ENCODE measurements at places on chromosomes 11 and 22.
A peak's percentile ranks its signal among the peaks of the same experiment; 100 is the strongest.

- no peak for DNase-seq
Measured at GRCh38 chr11:106091480-106092123, 14.1 kb downstream of the AASDHPPT start.

DNA sequence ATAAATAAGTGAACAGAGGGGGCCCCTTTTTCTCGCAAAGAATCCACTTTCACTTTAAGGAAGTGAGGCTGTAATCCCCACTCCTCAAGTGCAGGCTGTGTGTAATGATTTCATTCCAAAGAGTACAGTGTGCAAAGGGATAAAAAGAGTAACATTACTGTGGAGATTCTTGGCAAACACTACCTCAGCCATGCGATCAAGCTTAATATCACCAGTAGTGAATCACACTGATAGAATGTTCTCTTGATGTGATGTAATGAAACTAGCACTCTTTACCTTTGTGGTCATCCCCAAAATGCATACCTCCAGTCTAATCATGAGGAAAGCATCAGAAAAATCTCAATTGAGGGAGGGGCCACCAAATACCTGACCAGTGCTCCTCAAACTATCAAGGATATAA lies 246.1 kb upstream of the CHORDC1 start:
- DNase-seq, result no peak

DNA sequence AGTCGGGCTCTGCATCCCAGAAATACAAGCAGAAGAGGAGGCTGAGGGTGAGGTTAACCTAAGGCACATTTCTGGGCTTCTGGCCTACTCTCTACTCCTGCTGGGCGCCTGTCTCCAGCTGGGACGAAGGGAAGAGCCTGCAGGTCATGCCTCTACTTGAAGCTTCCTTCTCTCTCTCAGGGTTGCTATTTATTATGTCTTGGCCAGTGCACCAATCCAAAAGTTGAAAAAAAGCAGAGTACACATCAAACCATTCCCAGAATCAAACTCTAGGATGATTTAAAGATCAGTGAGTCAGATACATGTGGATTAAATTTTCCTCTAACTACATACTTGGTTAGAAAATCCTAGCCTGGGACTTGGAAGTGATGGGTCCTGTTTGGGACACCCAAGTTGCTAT lies 60.2 kb upstream of the CDON start:
- no peak for DNase-seq

GRCh38 chr11:101433151-101433550 lies 150.7 kb downstream of the TRPC6 start:
- no peak for DNase-seq

GRCh38 chr11:20671856-20672546 lies 2.6 kb downstream of the NELL1 start:
- no peak for DNase-seq

DNA sequence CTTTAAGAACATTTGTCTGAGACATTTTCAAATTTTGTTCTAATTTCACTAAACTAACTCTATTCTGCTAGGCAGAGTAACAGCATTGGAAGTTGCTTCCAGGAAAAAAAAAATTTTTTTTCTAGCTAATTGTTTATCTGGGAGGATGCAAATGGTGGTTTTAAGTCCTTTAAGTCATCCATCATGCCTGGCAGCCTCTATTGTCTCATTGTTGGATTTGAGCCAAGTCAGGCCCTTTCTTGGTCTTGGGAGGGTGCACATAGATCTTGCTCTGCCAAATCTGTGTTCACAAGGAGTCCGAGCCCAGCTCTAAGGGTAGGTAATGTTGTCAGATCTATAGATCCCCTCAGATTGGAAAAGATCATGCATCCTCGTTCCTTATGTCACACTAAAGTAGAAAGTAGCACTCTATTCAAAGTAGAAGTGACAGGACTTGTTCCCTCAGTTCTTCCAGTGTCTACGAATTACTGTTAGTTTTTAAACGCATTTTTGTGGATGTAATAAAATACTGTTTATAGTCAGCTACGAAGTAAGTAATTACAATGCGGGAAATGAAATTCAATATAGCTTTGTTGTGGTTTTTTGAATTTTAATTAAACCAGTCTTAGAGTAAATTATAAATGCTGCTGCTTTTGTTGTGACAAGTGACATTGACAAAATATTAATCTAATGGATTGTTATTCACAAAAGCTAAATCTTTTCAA lies 166.0 kb upstream of the RASSF10 start:
- no peak for DNase-seq

GRCh38 chr11:41058138-41058537 lies 401.3 kb downstream of the LRRC4C start:
- no peak for DNase-seq

GRCh38 chr11:62865635-62866034 lies 15.1 kb upstream of the SLC3A2 start:
- no peak for DNase-seq

- no peak for DNase-seq
Measured at GRCh38 chr11:119052163-119052814, 4.7 kb downstream of the HYOU1 start.

GRCh38 chr11:3037040-3037944 lies 19.9 kb downstream of the CARS1 start:
- DNase-seq, result peak; percentile 90

DNA sequence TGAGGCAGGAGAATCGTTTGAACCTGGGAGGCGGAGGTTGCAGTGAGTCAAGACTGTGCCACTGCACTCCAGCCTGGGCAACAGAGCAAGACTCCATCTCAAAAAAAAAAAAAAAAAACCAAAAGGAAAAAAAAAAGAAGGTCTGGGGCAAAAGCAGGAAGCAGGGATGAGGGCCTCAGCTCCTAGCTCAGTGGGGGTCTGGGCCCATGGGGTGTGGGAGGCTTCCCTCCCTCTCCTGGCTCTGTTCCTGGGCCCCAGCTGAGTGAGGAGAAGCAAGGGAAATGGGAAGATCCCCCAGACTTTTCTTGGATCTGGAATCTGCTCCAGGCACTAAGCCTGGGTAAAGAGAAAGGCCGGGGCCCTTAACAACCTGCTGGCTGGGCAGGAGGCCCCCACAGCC lies 8.9 kb downstream of the CHRM1 start:
- no peak for DNase-seq

- no peak for DNase-seq
Measured at GRCh38 chr22:46580940-46581537, 39.1 kb upstream of the GRAMD4 start.

GRCh38 chr22:36037102-36037758 lies 8.6 kb upstream of the RBFOX2 start:
- DNase-seq, result no peak

GRCh38 chr11:2099516-2100349 lies 39.5 kb downstream of the IGF2 start:
- no peak for DNase-seq

DNA sequence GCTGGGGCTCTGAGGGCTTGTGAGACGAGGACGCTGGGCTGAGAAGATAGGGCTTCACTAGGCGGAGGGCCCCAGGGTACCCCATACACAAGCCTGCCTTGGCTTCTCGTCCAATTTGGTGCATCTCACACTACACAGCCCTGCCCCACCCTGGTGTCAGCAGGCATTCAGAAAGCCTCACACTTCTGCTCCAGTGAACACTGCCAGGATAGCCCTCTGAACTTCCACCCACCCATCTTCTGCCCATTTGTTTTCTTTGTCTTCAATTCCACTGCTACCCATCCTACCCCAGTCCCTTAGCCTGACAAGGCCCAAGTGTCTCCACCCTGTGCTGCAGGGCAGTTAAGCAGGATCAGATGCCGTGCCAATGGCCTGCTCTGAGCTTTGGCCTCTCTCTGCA lies 1.9 kb upstream of the BUD13 start:
- no peak for DNase-seq

DNA sequence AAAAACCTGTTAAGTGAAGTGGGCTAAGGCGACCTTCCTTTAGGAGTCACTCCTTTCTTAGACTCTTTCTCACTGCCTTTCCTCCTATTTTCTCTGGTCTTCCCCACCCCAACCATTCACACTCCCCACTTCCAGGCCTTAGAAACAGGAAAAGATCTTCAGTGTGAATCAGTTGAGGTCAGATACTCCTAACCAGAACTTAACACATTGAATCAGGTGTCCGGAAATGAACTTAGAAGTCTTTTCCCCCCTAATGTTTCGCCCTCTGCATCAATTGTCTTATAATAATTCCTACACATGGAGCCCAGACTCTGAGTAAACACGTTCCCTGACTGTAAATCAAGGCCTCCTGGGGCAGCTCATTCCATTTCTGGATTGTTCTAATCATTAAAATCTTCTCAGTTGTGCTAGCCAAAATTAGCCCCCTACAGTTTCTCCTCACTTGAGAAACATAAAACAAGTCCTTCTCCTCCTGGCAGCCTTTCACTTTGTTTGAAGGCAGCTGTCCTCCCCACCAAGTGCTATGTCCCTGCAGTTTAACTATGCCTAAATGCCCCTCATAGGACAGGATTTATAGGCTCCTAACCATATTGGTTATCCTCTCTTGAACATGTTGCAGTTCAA lies 32.7 kb upstream of the USP47 start:
- no peak for DNase-seq

GRCh38 chr22:27718186-27719035 lies 83.1 kb downstream of the MN1 start:
- DNase-seq, result no peak

- no peak for DNase-seq
Measured at GRCh38 chr11:19829109-19829837, 116.6 kb downstream of the NAV2 start.

GRCh38 chr11:93005239-93005638 lies 35.8 kb downstream of the MTNR1B start:
- DNase-seq, result no peak

- no peak for DNase-seq
Measured at GRCh38 chr11:69620683-69621290, 20.2 kb upstream of the CCND1 start.

GRCh38 chr11:76795290-76795935 lies 12.3 kb downstream of the TSKU start:
- DNase-seq, result no peak

DNA sequence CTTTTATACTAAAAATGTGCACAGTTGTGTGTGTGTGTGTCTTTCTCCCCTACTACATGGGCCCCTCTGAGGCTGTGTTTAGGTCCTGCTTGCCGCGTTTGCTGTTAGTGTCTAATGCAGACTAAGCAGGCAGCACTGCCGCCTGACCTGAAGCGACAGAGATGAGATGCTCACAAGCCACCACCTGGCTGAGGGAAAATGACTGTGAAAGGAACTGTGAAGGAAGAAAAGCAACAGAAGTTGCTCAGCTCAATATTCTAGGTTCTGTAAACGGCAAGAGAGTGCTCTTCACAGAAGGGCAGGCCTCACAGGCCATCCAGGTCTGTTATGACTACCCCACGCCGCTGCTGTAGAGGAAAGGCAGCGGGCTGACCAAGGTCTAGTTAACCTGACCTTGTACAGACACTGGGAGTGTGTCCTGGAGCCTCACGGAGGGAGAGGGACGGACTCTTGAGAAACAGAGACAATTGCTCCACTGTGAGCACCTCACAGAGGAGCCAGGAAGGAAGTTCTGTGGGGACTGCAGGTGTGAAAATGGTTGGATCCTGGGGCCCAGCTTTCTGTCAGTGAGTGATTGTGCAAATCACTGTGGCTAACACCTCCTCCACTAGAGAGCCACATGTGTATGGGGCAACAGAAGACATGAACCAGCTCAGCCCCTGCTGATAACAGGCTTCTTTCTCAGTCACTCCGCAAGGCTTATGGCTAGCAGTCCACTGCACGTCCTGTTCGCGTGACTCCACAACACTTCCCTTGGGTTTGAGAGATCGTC lies 31.3 kb upstream of the YPEL1 start:
- DNase-seq, result no peak

DNA sequence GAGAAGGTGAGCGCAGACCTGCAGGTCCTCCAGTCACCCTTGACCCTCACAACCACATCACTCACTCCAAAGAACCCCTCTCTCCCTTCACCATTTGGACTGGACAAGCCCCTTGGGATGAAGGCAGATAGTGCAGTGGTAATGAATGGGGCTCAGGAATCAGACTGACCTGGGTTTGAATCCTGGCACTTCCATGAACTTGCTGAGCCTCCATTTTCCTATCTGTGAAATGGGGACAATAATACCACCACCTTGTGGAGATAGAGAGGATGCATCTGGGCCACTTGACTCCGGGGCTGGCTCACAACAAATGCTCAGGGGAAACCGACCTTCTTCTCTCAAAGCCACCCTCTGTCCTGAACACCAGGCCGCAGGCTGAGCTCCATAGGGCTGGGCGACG lies 178.1 kb downstream of the ST3GAL4 start:
- no peak for DNase-seq

GRCh38 chr11:128929991-128930390 lies 12.7 kb downstream of the TP53AIP1 start:
- DNase-seq, result no peak

GRCh38 chr11:113730887-113731726 lies 25.0 kb upstream of the TMPRSS5 start:
- no peak for DNase-seq

GRCh38 chr11:122348659-122349409 lies 232.8 kb upstream of the BLID start:
- DNase-seq, result no peak

- DNase-seq, result no peak
Measured at GRCh38 chr11:64969209-64969608, 2.7 kb downstream of the MAJIN start.

DNA sequence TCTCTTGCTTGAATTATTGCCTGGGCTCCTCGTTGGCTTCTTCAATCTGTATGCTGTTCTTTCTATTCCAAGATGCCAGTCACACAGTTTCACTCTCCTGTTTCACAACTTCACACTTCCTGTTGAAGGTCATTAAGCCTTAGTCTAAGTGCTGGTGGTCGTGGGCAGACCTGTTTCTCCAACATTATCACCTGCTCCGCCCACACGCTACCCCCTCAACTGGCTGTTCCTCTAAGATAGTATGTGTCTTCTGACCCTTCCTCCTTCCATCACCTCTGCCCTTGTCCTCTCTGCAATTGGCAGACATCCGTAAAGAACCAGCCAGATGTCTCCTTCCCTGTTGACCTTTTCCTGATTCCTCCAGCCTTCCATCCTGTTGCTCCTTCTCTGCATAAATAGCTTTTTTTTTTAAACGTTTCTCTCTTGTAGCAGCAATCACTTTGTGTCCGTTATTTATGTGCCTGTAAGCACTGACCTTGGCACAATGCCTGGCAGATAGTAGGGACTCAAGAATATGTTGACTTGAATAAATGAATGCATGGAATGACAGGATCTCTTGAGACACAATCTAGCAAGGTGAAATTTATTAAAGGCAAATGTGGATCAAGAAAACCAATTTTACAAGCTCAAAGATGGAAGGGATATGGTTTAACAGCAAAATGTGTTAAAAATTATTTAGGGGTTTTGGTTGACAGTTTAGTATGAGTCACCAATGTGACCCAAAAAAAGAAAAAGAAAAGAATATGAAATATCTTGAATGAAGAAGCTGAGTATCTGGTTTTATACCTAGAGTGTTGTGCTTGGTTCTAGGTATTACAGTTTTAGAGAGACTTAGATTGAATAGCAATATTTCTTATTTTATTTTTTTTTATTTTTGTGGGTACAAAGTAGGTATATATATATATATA lies 12.6 kb downstream of the DIXDC1 start:
- DNase-seq, result no peak
